Stimulated activated CD4-positive, alpha-beta T cell treated with anti-CD3 and anti-CD28 coated beads, Interleukin-4, amount 100 ng/mL, for 1 hour (primary cell): ENCODE measurements at places on chromosomes 1 and 21.

DNA sequence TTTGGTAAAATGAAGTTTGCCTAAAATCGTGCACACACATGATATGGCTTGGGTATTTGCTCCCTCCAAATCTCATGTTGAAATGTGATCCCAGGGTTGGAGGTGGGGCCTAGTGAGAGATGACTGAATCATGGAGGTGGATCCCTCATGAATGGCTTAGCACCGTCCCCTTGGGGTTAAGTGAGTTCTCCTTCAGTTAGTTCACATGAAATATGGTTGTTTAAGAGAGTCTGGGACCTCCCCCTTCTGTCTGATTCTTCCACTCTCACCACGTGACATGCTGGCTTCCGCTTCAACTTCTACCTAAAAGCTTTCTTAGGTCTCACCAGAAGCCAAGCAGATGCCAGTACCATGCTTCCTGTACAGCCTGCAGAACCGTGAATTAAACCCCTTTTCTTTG is 58.4 kb downstream of the SIPA1L2 start:
- no peak for DNase-seq

GRCh38 chr1:201649761-201650622 is 111.1 kb downstream of the NAV1 start:
- no peak for DNase-seq

DNA sequence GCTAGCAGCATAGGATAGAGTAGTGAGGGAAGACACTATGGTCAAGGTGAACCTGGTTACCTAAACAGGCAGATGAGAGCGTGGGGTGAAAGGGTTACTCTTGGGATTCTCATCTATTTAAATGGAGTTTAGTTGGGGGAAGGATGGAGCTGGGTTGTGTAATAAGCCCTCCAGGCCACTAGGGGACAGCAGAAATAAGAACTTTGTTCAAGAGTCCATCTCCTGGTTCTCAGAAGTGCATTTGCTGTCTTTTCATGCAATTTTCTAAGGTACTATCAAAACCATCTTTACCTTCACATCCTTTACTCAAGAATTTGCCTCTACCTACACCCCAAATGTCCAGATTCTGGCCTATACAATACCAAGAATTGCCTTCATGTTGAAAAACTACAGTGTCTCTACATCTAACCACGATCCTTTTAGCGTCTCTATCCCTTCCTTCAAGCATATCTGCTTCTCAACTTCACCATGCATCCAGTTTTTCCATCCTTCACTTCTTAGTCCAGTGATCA is 28.0 kb downstream of the SLAMF1 start:
- no peak for DNase-seq

DNA sequence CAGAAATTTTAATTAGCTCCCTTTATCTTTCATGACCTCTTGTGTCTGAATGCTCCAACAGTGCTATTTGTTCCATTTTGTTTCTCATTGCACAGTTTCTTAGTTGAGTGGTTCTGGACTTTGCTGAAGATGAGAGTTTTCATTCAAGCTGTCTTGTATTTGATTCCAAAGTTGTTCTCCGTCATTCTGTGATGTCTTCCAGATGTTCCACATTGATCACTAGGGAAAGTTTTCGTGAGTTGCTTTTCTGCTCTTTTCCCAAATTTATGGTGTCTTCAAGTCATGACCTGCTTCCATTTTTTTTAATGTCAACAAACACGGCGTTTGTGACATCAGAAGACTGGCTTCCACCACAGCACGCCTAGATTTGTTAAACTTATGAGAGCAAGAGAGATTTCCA is 575.5 kb downstream of the MRPL39 start:
- no peak for DNase-seq

DNA sequence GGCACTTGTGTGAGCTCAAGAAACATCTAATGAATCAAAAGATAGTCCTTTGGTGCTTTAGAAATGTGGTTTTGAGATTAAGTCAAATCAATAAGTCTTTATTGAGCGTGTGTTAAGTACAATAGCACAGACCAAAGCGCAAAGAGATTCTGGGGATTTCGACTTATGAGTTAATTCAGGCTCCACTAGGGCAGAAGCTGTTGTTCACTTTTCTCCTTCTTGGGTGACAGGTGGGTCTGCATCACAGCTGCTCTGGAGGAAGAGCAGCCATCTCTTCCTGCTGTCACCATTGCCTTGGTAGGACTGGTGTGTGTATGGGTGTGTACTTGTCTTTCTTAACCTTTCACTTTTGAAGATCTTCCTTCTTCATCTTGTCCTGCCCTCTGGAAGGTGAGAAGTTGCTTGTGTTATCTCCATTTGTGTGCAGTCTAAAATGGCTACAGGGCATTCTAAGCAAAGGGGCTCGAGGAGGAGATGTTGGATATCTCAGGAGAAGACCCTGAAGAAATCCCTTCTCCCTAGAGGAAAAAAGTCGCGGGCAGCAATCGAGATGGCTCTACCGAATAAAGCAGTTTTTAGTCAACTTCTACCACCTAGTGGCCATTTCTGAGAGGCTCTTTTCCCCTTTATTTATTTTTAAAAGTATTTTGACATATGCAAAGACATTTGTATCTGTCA is 22.9 kb upstream of the DISC1 start:
- DNase-seq: no peak

- no peak for DNase-seq
Measured at GRCh38 chr21:45347048-45347711, 57.8 kb upstream of the COL18A1 start.
